SK-N-SH (cell line): ENCODE measurements at places on chromosomes 2 and 18. TPM values are rescaled to one million over a fixed set of nuclear protein-coding genes. Genes with fewer than 3 reads are reported as not detected.

DNA sequence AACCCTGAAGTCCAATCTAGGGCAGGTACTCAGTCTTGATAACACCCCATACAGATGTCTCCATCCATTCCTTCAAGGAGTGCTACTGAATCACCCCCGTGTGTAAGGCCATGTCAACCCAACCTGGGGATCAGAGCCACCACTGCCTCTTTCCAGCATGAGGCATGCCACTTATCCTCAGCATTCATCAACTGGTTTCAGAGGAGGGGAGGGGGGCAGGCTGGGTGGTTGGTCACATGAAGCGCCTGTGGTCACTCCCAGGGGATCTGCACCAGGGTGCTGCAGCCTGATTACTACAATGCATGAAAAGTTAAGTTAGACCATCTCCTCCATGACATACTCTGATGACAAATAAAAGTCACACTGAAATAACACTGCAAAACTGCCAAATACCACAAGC, 65.0 kb downstream of the UXS1 start:
- H3K36me3 ChIP-seq: peaks cover 7% of the 10 kb centered on the region; the same call in 1 of the 2 replicates
- no peaks in the 10 kb centered on the region for H3K27me3 ChIP-seq
- DNase-seq: no peak
- H3K4me1 ChIP-seq: no peaks in the 10 kb centered on the region

DNA sequence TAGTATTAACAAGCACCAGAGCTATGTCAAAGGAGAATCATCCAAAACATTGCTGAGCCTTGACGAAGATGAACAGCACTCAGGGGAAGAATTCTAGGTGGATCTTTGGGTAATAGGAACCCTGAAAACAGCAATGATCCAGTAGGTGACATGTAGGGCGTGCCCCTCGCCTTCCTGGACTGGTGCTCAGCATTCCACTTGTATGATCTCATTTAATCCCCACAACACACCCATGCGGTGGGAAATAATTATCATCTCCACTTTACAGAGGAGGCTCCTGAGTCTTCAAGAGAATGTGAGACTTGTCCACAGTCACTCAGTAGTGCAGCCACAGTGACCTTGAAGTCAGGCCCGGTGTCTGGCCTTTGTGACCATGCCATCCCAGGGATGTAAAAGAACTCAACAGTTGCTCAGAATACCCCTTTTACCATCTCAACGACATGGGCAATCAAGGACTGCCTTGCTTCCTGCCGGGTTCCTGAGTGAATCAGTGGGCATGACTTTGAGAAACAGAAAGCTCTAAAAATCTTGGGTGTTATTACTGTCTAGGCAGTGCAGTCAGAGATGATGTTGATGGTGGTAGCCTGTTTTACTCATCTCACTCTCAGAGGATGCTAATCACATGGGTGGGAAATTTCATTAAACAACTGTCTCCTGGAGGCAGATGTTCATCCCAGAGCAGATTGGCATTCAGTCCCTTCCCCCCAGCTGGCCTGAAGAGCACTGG, 161.6 kb downstream of the BCL11A start:
- H3K36me3 ChIP-seq: no peaks in the 10 kb centered on the region
- H3K27ac ChIP-seq: no peak overlapping the region
- no peaks in the 10 kb centered on the region for H3K27me3 ChIP-seq
- no peak for DNase-seq
- no peaks in the 10 kb centered on the region for H3K4me1 ChIP-seq

- no peaks in the 10 kb centered on the region for H3K27me3 ChIP-seq
- H3K4me3 ChIP-seq: no peak overlapping the region
- DNase-seq: no peak
- no peak overlapping the region for H3K27ac ChIP-seq
- no peaks in the 10 kb centered on the region for H3K4me1 ChIP-seq
- H3K36me3 ChIP-seq: no peaks in the 10 kb centered on the region
Observed at GRCh38 chr2:241982706-241983570, 113.4 kb downstream of the RTP5 start.

- H3K27me3 ChIP-seq: no peaks in the 10 kb centered on the region
- DNase-seq: no peak
- no peak overlapping the region for H3K4me3 ChIP-seq
Observed at GRCh38 chr2:9781252-9781651, 62.0 kb upstream of the TAF1B start.

GRCh38 chr2:119259296-119259860, 35.7 kb downstream of the STEAP3 start:
- H3K27me3 ChIP-seq: no peaks in the 10 kb centered on the region
- H3K27ac ChIP-seq: no peak overlapping the region

The CHST9 gene
- not detected in 2 replicates for polyA plus RNA-seq

The TNS1 gene
- polyA plus RNA-seq: 10.5 and 12.1 TPM in 2 replicates

The DYSF gene
- 0.10 and 0.18 TPM in 2 replicates for polyA plus RNA-seq

The UGT1A1 gene
- not detected in 2 replicates for polyA plus RNA-seq
